ENCODE measurements at places on chromosomes 4 and X. TPM values are rescaled to one million over a fixed set of nuclear protein-coding genes. Genes with fewer than 3 reads are reported as not detected.

The TRIM2 gene
- 21.4 TPM for total RNA-seq

The MFSD8 gene
- 37.1 TPM for total RNA-seq

The BDH2 gene
- 23.0 TPM for total RNA-seq

The C4orf54 gene
- total RNA-seq, result 132 TPM

The ANXA3 gene
- total RNA-seq, result 14.6 TPM
